ENCODE measurements at places on chromosomes 3 and 15. TPM values are rescaled to one million over a fixed set of nuclear protein-coding genes. Genes with fewer than 3 reads are reported as not detected.

The HEG1 gene
- total RNA-seq: 19.8 TPM

The MAGEL2 gene
- total RNA-seq: not detected

The TRPM1 gene
- total RNA-seq: not detected

The SLC2A2 gene
- not detected for total RNA-seq

The ATP8B4 gene
- total RNA-seq: 1.1 TPM

The STX19 gene
- total RNA-seq: not detected

The STAB1 gene
- 0.17 TPM for total RNA-seq
